ENCODE measurements at places on chromosomes 11 and 22. TPM values are rescaled to one million over a fixed set of nuclear protein-coding genes. Genes with fewer than 3 reads are reported as not detected.

- DNase-seq, result no peak
These were observed 63.0 kb downstream of the GALNT18 start for GRCh38 chr11:11558826-11559225.

GRCh38 chr22:43530349-43531201 lies 118.8 kb downstream of the MPPED1 start:
- DNase-seq, result no peak

- DNase-seq, result no peak
These were observed 57.9 kb downstream of the NECTIN1 start for GRCh38 chr11:119671051-119671450.

ZNF195 gene
- 46.0 TPM for total RNA-seq

TTLL1 gene
- total RNA-seq, result 13.0 TPM

B3GAT1 gene
- 18.2 TPM for total RNA-seq

UCP3 gene
- 1.6 TPM for total RNA-seq

GRCh38 chr11:69362315-69362714 lies 68.4 kb downstream of the MYEOV start:
- DNase-seq, result peak; percentile 1

DNA sequence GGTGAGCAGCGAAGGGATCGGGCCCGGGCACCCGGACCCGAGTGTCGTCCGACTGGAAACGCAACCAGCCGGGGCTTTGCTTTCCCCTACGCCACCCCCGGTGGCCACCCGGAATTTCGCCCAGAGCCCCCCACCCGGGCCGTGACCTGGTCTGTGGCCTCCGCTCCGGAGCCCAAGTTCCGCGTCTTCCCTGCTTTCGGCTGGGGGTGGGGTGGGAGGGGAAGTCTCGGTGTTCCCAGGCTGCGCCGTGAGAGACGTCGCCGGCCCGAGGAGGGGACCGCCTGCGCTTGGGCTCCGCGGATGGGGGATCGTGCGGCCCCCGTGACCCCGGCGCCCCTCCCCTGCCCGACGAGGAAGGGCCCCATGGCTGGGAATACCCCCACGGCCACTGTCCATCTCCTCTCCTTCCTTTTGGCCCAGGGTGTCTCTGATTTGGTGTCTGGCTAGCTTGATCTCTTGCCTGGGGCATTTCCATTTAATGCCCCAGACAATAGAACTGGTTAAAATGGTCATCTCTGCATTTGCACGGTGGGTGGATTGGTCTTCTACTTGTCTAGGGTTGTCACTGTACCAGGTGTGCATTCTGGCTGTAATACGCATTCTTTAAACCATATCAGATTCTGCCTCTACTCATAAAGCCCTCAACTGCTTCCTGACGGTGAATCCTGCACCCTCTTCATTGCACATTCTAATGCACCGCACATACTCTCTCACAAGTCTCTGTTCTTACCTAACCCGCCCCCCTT lies 789 bp downstream of the SIK2 start:
- DNase-seq, result no peak

DNA sequence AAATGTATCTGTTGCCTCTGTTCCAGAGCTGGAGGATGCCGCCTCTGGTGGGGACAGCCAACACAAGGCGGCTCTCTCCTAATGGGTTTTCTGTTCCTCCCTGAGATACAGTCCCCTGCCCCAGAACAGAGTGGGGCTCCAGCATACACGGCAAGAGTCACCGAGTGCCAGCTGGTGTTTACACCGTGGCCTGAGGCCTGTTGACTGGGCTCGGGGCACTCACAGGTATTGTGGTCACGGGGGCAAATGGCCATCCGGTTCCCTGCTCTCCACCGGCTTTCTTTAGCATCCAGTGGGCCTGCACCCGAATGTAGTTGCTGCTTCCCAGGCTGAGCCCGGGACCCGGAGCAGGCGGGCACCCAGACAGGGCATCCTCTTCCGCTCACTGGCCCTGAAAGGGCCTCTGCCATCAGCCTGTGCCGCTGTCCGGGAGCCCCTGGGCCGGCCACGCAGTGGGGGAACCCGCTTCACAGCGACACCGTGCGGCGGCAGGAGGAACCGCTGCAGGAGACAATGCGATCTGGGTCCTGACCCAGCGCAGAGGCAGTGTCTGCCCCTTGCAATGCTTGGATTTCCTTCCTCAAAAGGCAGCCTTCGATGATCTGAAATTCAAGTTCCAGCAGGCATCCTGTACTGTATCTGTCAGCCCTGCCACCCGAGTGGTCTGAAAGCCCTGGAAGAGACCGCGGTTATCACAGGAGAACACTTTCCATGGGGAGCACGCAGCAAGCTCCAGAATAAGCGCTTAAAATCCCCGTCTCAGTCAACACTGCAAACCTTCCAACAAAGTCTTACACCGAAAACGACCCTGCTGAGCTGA lies 859 bp upstream of the KRTAP5-5 start:
- DNase-seq, result peak; percentile 88

DNA sequence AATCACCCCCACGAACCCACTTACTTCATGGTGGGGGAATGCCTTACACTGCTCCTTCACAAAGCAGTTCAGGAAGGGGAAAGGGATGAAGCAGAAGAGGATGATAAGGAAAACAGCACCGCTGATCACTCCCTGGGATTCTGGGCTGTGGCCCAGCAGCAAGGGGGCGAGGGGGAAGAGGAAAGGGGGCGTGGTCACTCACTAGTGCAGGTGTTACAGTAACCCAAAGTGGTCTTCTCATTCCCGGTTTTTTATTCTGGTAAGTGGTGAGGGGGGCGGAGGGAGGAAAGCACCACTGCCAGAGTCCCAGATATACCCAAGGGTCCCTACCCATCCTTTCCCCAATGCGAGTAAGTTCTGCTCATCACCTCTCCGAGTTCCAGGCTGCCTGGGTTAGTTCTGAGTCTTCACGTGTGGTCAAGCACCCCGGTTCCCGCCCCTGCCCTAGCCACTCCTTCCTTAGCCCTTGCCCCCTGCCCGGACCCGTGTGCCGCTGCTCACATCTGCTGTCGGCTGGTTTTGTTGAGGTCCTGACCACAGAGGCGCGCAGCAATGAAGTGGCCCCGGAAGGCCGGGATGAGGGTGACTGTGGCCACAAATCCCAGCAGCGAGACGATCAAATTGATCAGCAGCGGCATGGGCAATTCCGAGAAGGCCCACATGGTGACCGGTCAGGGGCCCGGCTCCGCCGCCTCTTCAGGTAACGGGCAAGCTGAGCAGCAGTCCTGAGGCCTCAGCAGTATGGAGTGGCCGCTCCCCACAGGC lies 477 bp downstream of the DPAGT1 start:
- no peak for DNase-seq

- DNase-seq, result no peak
These were observed 38.5 kb downstream of the DNAJC24 start for GRCh38 chr11:31408201-31408600.

DNA sequence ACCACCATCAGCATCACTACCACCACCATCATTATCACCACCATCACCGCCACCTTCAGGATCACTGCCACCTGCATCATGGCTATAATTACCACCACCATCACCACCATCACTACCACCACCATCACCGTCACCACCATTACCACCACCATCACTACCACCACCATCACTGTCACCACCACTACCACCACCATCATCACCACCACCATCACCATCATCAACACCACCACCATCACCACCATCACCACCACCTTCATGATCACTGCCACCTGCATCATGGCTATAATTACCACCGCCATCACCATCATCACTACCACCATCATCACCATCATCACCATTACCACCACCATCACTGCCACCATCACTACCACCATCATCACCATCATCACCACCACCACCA lies 23.5 kb downstream of the CACNG2 start:
- no peak for DNase-seq

GRCh38 chr11:2582351-2582945 lies 117.3 kb downstream of the KCNQ1OT1 start:
- peak; percentile 45 for DNase-seq

DNA sequence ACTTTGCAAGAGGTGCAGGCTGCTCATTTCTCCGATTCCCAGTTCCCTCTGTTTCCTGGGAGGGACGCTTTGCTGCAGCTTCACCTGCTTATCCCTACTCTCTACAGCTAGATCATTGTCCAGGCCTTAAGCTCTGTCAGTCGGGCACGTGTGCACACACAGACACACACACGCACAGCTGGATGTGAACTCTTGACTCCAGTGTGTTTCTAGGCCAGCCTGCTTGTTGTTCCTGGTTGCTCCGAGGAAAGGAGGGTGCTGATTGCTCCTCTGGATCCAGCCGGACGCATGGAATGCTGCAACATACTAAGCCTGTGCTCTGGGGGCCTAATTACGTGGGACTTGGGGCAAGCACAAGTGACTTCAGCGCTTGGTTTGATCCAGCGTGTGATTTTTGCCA lies 19.7 kb downstream of the ZNRF3 start:
- no peak for DNase-seq

- DNase-seq, result peak; percentile 86
These were observed 9.5 kb upstream of the EHD1 start for GRCh38 chr11:64887757-64888405.

DNA sequence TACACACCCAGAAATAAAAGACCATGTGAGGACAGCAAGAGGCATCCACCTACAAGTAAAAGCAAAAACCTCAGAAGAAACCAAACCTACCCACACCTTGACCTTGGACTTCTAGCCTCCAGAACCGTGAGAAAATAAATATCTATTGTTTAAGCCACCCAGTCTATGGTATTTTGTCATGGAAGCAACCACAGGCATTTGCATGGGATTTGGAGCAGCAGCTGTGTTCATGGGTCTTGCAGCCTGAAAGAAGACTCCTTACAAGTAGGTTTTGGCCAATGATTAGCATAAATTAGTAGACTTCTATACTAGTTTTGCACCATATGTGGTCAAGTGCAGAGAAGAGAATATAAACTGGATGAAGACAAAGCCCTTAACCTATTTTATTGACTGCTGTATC lies 27.9 kb downstream of the FSHB start:
- no peak for DNase-seq

DNA sequence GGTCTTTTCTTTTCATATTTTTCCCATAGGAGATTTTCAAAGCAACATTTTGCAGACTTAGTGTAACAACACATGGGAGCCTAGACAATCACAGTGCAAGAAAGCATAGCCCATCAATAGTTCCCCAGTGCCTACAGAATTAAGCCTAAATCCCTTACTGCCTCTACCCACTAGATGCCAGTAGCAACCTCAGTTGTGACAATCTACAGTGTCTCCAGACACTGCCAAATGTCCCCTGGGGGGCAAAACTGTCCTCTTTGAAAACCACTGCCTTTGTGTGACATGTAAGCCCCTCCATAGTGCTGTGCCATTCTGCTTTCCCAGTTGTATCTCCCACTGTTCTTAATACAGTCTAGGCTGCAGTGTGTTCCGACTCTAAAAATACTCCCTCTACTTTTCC lies 1329.0 kb downstream of the LRRC4C start:
- peak; percentile 3 for DNase-seq

DNA sequence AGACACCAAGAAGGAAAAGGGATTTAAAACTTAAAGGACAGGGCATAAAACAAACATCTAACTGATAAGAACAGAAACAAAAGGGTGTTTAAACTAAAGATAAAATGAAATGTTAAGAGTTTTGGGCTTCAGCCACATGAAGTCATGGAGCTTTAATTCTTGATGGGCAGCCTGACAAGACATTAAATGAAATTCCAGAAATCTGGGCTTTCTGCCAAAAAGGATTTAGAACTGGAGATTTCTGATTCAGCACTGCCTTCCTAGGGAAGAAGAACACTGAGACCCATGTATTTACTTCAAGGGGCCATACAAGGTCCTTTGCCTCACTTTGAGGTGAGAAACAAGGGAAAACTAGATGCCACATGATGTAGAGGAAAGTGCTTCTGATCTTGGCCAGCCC lies 355.9 kb upstream of the RAG2 start:
- no peak for DNase-seq

IFITM1 gene
- 23.4 TPM for total RNA-seq

DNA sequence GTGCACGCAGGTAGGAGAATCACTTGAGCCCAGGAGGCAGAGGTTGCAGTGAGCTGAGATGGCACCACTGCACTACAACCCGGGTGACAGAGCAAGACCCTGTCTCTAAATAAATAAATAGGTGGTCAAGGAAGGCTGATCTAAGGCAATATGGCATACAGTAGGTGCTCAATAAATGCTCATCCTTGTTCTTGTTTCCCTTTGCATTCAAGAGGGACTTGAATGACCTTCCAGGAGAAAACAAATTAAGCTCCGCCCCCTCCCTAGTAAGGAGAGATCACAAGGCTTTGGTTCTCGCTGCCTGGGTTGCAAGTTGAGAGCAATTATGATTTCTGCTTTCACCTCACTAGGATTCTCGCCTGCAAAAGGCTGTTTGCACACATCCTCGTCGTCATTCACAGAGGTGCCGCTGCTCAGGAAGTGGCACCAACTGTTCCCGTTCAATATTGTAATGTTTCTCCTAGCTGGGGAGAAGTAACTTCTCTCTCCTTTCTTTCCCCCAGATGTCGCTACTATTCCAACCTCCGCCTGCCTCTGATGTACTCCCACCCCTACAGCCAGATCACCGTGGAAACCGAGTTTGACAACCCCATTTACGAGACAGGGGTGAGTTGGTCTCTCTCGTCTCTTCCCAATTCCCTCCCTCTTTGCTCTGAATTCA lies 51.8 kb upstream of the ASPHD2 start:
- no peak for DNase-seq

CRYBA4 gene
- total RNA-seq, result 0.46 TPM

All from endothelial cell (in vitro differentiated cells).